ENCODE measurements at places on chromosomes 2 and 18. TPM values are rescaled to one million over a fixed set of nuclear protein-coding genes. Genes with fewer than 3 reads are reported as not detected.

The SLC30A3 gene
- 0.47 TPM for total RNA-seq

The PCARE gene
- total RNA-seq: under 0.01 TPM

The NOL4 gene
- total RNA-seq: 137 TPM

The TDRD15 gene
- 3.0 TPM for total RNA-seq

The IL36B gene
- not detected for total RNA-seq

DNA sequence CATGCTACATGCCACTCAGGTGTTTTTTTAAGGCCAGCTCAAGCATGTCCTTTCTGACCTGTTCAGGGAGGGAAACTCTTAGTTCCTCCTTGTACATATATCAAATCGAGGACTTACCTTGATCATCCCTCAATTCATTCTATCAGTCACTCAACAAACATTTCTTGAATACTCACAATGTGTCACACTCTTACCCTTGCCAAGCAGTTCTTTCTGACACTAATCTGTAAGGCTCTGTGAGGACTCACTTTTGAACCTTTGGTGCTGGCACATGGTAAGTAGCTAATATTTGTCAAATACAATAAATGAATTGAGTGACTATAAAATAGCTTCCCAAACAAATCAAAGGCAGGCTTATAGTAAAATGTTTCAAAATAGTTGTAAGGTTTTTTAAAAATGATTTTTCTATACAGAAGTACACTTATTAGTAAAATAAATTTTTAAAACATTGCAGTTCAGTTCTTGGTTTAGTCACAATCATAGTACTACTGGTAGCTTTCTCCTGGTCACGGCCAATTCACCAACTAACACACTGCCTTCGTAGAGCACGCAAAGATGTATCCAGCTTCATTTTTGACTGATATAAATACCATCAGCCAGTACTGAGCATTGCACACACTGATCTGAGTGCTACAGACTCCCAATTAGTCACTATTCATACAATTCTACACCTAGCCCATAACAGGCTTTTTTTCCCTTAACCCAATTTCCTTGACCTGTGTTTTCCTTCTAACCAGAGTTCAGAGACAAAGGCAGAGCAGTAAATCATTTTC lies 50.9 kb downstream of the ZEB2 start:
- DNase-seq: no peak

DNA sequence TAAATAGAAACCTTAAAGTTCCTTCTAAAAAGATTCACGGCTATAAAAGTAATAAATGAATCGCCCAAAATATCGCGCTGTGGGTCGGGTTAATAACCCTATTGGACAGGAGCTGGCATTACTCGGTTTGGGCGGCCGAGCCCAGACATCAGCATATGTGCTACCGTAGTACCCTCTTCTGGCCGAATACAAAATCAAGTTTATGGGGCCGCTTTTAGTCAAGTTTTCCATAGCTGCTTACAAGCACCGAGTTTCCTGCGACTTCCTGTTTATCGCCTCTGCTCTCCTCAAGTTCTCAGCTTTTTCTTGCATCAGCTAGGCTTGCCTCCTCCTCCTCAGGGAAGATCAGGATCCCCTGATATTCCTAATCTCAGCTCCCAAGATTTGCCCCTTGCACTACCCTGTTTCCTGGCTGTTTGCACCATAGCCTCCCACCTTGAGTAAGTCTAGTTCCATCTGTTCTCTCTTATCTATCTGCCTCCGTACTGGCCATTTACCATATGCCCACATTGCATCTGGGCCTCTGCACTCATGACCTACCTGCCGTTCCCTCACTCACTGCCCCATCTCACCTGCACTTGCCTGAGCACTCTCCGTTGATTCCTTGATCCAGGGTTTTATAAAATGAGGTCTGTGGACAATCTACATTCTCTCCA lies 56.1 kb downstream of the SLC35F5 start:
- DNase-seq: no peak

- DNase-seq: no peak
Measured at GRCh38 chr18:54330768-54331548, 26.7 kb downstream of the STARD6 start.

DNA sequence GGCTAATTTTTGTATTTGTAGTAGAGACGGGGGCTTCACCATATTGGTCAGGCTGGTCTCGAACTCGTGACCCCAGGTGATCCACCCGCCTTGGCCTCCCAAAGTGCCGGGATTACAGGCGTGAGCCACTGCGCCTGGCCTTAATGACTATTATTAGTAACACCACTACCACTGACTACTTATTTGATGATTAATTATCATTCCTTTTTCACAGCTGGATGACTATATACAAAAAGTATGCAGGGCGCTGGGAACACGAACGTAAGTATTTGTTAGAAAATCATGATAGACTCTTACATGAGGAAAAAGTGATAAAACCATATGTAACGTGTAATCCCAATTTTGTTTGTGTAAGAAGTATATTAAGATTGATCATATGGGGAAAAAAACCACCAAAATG lies 21.6 kb downstream of the DARS1 start:
- DNase-seq: no peak

DNA sequence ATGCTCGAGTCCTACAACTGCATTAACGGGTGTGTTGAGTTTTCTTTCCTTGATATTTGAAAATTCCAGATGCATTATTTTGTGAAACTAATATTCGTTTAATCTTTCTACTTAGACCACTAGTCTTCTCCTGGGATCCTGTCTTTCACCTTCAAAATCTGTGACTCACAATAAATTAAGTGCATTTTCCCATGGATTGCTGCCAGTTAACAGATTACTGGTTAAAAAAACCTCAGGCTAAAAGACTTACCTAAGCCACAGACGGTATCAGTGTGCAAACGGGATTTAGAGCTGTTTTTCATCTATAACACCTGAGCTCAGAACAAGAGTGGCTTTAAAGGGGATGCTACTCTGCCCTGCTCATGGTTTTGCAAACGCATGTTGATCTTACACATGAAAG lies 10.2 kb downstream of the FECH start:
- DNase-seq: no peak

- DNase-seq: no peak
Measured at GRCh38 chr2:60838481-60838880, 42.9 kb upstream of the REL start.

DNA sequence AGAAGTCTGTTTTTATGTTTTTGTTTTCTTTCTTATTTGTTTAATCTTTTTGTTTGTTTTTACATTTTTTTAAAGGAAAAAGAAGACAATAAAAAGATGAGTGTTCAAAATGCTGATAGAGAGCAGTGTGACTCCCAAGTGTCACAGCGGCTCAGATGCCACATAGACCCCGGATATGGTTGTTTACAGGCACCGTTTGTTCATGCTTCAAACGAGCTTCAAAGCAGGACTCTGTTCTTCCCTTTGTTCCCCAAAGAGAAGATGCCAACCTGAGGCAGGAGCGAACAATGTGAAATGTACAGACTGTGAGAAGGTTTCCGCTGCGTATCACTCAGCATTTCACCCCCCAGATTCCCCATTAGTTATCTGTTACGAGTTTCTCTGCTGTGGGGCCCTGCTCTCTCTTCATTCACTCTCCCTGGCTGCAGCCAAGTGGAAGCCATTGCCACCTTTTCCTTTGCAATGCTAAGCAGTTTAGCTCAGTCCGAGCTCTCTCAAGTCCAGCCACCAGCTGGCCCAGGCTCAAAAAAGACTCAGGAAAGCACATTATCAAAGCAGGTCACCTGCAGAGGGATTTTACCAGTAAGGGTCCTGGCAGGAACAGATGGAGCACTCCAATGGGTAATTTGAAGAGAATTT lies 36.4 kb upstream of the PHLPP1 start:
- no peak for DNase-seq

- no peak for DNase-seq
Measured at GRCh38 chr2:74927621-74928020, 30.8 kb upstream of the POLE4 start.

DNA sequence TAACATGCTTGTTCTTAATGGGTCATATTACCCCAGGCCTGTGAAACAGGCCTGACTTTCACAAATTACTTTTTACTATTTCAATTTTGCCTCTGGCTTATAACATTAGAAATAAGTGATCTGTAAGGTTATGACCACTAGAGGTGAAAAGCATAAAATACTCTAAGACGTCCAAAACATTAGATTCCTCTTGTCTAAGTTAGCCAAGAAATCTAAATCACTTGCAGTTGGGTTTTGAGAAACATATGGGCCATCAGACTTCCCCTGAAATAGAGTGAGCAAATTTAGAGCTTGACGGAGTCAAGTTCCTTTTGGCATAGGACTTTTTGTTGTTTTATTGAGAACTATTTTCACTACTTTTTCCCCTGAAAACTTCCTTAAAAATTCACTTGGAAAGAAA lies 32.7 kb upstream of the RIT2 start:
- no peak for DNase-seq

DNA sequence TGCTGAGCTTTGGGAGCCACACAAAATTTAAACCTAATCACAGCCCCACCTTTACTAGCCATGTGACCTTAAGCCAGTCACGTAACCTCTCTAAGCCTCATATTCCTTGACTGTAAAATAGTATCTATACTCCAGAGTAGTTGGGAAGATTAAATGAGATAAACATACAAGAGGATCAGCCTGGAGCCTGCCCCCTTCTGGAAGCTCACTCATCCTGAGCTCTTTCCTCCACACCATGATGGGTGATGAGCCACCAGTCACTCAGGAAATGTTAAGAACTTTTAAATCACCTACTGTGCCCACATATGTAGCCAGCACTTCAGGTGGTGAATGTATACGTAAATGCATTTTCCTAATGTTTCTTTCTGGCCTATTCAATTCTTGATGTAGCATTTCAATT lies 195.9 kb upstream of the DDX18 start:
- DNase-seq: no peak

- DNase-seq: no peak
Measured at GRCh38 chr2:102313950-102314349, 2.6 kb downstream of the IL1RL1 start.

DNA sequence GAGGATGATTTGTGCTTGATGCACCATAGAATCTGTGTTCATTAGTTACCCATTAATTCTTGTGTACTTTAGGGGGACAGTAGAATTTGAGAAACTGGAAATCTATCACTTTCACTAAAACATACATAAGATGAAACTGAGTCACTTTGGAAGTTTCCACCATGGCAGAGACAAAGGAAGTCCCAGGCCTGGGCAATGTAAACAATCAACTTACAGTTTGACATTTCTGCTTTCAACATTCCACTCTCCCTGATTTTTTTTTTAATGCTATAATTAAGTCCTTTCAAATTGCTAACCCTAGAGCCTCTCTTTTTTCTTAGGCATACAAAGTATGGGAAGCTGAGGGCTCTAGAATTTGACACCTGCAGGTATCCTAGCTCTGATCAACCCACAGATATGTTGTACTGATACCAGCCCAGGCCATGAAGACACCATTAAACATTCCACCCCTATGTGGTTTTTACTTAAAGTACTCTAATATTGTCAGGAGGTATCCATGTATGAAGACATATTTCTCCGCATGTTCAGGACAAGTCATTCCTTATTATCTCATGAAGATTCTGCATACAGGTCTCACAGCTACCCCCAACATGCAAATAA lies 88.5 kb upstream of the GLS start:
- no peak for DNase-seq
